Mesendoderm (in vitro differentiated cells): ENCODE measurements at places on chromosomes 16 and 17.

- DNase-seq, result no peak
These were observed 13.8 kb downstream of the STXBP4 start for GRCh38 chr17:54982399-54982798.

DNA sequence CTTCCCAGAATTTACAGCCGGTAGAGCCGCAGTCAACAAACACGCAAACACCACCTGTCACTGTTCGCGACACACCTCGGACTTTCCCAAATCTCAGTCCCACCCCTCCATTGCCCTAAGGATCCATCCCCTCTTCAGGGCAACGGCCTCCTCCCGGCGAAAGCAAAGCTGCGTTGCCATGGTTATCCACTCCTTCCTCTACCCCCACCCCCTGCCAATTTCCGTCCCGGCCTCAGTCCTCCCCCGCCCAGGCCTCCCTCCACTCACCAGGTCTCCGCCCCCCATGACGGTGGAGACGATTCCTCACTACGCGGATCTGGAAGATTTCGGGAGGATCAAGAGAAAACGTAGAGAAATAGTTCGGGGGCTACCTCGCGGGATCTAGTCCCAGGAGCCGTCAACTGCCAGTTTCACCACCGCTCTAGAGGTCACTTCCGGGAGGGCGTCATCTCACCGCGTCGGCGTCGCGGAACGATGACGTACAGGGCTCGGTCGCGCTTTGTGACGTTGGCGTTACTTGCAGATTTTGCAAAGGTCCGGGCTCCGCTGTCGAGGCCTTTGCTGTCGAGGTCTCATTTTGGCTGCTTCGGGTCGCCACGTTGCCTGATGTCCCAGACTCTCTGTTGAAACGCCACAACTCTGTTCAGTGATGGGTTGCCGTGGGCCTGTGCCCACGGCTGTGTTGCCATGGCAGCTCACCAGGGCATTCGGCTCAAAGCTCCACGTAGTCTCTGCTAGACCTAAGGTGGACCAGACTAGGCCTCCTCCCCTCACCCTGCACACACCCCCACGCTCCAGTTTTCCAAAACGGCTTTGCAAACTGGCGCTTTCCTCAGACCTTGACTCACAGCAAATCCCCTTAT is at the start of gene CWC25:
TSS of gene CWC25 (minus strand) at position 423 of the 863 bp plus-strand sequence. CDS start at position 285, 138 bp downstream.
- DNase-seq, result peak; percentile 98

DNA sequence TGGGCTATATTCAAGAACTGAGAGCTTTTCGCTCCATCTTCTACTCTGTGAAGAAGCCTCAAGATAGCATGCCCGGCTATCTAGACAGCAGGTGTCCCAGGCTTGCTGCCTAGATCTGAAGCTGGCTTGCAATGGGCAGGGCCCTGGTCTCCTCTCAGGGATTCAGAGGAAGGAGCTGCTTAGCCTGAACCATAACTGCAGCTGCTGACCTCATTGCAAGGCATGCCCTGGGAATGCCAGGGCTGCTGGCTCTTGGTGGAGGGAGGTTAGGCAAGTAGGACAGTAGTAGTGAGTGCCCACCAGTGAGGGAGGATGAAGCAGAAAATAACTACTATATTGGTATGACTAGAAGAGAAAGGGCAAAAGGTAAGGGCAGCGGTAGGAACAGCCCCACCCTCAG is 21.3 kb upstream of the SLC35B1 start:
- DNase-seq, result no peak

- DNase-seq, result no peak
These were observed 75.0 kb upstream of the CPHXL start for GRCh38 chr16:75801307-75801706.

- DNase-seq, result peak; percentile 81
These were observed 13.5 kb downstream of the SPATA32 start for GRCh38 chr17:45248132-45248957.

DNA sequence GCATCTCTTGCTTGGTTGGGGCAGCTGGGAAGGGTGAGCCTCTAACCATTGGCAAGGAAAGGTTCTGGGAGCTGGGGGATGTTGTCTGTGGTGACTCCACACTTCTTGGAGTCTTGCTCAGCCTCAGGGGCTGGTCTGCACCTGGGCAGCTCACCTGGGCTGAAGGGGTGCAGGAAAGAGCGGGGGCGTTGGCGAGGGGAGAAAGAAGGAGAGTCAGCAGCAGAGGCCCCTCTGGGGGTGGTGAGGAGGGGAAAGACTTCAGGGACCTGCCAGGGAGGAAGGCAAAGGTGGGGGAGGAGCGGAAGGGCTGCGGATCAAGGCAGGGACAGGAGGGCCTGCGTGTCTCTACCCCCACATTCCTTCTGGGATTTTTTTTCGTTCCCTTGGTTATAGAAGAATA is 47.7 kb downstream of the CCDC42 start:
- DNase-seq, result peak; percentile 90

DNA sequence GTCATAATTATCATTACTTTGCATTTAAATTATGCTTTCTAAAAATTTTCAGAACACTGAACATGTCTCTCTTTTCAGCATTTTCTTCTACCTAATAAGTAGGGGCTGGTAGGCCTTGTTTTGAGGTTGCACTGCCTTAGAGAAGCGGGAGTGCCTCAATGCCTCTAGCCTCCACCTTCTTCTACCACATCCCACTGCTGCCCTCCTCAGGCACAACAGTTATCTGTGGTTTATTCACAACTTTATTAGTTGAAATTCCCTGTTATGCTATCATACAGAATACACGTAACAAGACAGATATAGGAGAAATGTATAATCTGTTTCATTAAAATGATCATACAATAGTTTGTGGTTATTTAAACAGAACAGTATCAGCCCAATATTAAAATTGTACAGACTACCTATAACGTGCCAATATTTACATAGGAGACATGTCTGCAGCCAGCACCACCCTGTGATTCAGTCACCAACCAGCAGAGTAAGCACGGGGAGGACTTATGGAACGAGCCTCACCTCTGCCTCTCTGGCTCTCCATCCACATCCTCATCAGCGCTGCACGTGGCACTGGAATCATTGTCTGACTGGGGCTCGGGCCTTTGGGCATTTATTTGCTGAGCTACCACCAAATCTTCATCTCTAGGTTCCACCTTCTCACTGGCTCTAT is 101.2 kb downstream of the TTC19 start:
- peak; percentile 35 for DNase-seq

DNA sequence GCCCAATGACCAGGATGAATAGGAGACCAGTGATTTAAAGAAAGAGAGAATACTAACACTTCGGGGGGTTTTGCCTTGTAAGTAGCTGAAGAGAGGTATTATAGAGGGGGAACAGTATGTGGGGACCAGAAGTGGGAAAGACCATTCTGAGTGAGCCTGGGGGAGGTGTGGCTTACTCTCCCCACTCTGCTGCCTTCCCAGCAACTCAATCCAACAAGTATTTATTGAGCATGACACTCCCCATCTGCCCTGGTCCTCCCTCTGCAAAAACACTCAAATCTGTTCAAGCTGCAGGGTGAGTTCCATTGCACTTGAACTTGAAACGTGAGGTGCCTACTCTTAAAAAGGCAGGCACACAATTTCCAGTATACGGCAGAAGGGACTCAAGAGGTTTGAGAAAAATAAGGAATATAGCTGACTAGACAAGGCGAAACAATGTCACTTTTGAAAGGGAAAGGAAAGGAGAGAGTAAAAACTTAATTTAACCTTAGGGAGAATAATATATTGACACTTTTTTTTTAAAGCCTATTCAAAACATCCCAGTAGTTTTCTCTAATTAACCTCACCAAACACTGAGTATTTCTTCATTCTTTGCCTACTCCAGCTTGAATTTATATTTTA is 8.2 kb downstream of the FAM117A start:
- no peak for DNase-seq

GRCh38 chr16:28025631-28026030 is 37.9 kb downstream of the GSG1L start:
- DNase-seq, result no peak

DNA sequence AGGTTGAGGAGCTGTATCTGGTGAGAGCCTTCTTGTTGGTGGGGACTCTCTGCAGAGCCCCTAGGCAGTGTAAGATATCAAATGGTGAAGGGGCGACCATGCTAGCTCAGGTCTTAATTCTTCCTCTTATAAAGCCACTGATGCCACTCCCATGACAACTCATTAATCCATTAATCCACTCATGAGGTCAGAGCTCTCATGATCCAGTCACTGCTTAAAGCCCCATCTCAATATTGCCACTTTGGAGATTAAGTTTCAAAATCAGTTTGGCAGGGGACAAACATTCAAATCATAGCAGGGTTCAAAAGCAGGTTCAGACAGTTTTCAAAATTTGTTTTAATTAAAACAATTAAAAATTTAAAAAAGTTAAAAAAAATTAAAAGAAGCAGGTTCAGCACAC is 13.1 kb upstream of the SPECC1 start:
- no peak for DNase-seq

DNA sequence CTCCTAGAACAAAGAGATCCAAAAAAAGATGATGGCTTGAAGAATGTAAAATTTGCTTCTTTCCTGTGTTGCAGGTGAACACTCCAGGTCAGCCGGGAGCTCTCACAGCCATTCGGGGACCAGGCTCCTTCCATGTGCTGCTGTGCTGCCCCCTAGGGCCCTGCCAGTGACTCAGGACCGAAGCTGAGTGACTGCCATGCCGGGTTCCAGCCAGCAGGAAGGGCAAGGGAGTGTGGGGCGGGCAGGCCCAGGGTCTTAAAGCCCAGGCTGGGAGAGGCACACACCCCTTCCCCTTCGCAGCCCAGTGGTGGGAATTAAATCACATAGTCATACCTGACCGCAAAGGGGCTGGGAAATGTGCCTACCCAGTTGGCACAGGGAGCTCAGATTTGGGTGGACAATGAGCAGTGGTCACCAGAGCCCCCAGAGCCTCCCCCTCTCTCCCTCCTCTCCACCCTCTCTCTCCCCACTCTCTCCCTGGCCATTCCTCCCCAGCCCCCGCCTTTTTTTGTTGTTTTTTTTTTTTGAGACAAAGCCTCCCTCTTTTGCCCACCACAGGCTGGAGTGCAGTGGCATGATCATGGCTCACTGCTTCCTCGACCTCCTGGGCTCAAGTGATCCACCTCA is 11.5 kb downstream of the EPOP start:
- DNase-seq, result peak; percentile 96

- no peak for DNase-seq
These were observed 8.6 kb upstream of the MYLK3 start for GRCh38 chr16:46756772-46757171.

- no peak for DNase-seq
These were observed 57.9 kb upstream of the MAF start for GRCh38 chr16:79658301-79659033.
